Activated T-helper 1 cell treated with Interleukin-2 at 50 U/mL for 16 hours (primary cell): ENCODE measurements at places on chromosomes 6 and 20.

DNA sequence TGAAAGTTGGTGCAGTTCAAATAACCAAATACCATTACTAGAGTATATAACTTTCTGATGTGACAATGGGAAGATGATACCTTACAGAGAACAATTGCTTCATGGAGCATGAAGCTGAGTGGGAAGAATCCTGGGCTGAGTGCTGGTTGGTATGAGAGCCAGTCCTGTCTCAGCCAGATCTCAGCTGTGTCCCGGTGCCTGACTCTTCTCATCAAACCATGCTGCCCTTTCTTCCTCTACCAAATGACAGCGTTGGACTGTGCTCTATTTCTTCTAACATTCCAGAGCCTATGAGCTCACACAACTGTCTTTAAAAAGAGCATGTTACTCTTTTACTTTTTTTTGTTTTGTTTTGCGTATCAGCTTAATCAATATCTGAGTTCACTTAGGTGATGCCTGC is 27.5 kb upstream of the PBOV1 start:
- DNase-seq, result no peak

GRCh38 chr6:117958536-117958935 is 51.5 kb downstream of the SLC35F1 start:
- no peak for DNase-seq

GRCh38 chr20:10074513-10074912 is 39.7 kb downstream of the ANKEF1 start:
- no peak for DNase-seq

DNA sequence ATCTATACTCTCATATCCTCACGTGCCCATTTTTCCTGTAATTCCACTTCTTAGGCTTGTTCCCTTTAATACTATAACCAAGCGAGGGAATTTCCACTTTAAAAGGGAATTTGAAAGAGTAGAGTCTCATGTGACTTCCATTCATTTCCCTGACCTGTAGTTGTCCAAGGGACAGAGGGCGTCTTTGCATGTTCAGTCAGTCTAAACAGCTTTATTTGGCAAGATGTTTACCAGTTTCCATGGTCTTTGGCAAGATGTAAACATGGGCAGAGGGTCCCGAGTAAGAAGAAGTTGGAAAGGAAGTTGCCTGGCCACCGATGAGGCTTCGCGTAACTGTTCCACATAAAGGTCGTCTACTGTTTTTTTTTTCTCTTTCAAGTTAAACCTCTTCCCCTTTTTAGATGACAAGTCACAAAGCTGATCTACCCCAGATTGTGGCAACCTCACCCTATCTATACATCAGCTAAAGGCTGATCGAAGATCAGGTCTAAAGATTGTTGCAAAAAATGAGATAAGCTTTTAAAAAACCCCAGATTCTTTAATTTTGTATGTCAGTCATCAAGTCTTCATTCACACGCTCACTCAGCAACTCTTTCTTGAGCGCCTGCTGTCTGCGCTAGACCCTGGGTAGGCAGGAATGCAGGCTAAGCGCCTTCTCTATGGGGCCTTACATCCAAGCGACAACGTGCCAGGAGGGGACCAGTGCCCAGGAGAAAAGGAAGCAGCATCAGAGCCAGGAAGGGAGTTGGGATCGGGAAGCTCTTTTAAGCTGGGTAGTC is 31.7 kb upstream of the CCR6 start:
- no peak for DNase-seq

- DNase-seq, result no peak
Observed at GRCh38 chr6:41036601-41037000, 2.4 kb downstream of the UNC5CL start.
